ENCODE measurements at places on chromosomes 7 and 10.
A peak's percentile ranks its signal among the peaks of the same experiment; 100 is the strongest.

DNA sequence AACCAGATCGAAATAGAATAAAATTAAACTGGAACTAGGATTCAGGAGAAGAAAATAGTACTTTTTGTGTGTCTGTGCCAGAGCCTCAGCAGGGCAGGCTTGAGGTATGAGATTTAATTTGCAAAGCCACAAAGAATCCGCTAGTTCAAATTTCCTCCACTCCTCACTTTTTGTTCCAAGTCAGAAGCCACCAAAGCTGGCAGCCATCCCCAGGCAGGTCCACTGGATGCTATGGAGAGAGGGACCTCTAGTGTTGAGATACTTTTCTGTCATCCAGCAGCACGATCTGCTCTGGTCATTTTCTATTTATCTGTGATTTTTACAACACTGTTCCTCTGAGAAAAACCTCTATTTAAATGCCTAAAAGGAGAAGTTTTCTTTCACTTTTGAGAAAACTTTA lies 147.9 kb upstream of the FRMD4A start:
- DNase-seq: no peak

DNA sequence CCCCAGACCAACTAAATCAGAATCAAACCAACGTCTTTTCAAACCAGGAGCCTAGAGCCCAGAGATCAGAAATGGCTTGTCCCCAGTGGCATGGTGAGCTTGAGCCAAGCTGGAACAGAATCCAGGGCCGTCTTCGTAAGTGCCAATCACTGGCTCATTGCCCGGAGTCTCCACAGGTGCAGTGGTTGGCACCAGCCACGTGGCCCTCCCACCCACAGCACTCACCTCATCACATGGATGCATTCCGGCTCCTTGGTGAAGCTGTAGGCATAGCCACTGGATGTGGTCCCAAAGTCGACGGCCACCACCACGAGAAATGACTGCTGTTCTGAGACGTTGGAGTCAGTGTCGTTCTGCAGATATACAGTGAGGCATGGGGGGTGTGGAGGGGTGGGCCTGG lies 37.4 kb downstream of the HSPA12A start:
- no peak for DNase-seq

GRCh38 chr10:91564026-91564425 lies 68.8 kb downstream of the PPP1R3C start:
- DNase-seq: no peak

DNA sequence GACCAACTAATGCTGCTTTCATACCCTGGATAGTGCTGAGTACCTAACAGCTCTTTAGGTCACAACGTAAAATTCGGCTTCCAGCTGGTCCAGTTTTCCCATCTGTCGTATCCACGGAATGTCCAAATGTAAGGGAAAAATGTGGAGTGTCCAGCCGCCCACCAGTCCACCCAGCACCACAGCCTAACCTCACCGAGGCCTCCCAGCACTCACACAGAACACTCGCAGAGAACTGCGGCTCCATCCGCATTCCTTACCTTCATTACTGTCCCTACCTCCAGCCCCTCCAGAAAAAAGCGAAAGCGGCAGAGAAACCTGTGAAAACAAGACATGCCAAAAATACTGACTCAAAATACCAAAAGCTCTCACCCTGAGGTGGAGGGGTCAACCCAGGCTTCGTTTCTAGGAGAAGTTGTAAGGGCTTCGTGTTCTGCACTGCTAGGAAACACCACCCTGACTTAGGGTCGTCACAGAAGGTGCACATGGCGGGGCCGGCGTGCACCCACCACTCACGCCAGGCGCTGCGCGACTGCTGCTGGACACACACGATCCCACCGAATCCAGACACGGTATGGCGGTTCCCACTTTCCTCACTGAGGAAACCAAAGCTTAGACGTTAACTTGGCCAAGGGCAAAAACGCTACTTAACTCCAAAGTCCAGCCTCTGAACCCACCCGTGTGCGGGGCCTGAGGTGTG lies 73.9 kb downstream of the AMZ1 start:
- no peak for DNase-seq

DNA sequence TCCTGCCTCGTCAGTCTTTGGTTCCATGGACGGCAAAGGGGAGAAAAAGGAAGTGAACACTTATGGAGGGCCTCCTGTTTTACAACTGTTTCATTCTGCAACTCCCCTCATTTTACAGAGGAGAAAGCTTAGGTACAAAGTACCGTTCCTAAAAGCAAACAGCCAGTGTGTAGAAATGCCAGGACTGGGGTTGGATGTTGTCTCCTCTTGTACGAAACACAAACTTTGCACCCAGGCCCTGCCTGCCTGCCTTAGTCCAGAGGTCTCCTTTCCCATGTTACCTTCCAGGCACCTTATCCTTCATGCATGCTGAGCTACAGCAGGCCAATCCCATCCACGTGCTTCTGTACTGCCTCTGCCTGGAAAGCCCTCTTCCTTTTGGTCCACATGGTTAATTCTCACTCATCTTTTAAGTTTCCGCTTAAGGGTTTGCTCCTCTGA lies 86.0 kb downstream of the ICA1 start:
- no peak for DNase-seq

GRCh38 chr7:48611993-48612392 lies 312.4 kb upstream of the CDC14C start:
- DNase-seq: no peak

GRCh38 chr7:82507976-82508677 lies 64.5 kb upstream of the CACNA2D1 start:
- DNase-seq: no peak

GRCh38 chr10:80160361-80161320 lies 28.1 kb downstream of the PLAC9 start:
- DNase-seq: no peak

GRCh38 chr7:155984028-155984580 lies 171.8 kb upstream of the SHH start:
- peak; percentile 24 for DNase-seq

DNA sequence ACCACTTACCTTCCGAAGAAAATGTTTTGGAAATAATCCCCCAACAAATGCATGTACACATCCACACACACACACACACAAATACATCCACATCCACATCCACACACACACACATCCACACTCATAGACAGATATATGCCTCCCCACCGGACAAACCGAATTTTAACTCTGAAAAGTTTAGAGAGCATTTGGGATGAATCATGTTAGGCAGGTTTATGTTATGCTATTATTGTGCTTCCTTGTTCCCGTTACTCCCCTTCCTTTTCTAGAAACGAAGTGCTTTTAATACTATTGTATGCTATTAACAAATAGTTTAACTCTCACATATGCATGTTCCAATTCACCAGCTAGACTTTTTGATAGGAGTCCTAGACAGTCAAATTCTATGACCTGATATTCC lies 91.5 kb downstream of the FAS start:
- DNase-seq: no peak

GRCh38 chr10:105797234-105797890 lies 1156.3 kb downstream of the SORCS3 start:
- no peak for DNase-seq

Measured in Peyer's patch (tissue), 4 donors.